ENCODE measurements at places on chromosomes 6 and 20.
A peak's percentile ranks its signal among the peaks of the same experiment; 100 is the strongest.

DNA sequence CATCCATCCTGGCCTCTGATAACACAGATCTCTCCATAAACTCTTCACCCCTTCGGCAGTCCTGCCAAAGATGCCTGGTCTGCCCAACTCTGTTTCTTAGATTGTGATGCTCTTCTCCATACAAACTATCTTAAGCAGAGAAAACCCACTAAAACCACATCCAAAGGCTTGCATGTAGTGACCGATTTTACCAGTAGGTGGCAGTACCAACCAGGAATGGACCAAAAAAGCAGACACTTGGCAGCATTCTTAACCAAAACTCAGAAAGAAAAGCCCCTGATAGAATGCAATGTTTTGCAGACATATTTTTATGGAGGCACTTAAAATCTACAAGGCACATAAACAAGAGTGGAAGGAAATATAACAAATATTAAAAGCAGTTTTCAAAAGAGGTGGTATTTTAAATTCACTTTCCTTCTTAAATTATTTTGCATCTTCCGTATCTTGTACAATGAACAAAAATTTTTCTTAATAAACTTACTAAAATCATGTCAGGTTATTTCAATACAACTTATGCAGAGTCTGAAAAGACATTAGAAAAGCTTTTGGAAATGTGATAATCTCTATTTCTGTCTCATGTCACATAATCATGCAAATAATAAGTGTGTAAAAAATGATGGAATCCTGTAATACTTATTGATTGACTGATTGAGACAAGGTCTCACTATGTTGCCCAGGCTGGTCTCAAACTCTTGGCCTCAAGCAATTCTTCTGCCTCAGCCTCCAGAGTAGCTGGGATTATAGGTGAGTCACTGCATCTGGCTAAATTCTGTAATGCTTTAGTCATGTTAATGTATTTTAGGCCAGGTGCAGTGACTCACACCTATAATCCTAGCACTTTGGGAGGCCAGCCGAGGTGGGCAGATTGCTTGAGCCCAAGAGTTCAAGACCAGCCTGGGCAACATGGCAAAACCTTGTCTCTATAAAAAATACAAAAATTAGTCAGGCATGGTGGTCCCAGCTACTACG is 29.4 kb downstream of the LRP11 start:
- ATAC-seq: peak; percentile 45

GRCh38 chr6:32815996-32816395 is 806 bp downstream of the HLA-DOB start:
- ATAC-seq: no peak

- ATAC-seq: no peak
Observed at GRCh38 chr6:36677059-36677749, 1.3 kb upstream of the CDKN1A start.

- ATAC-seq: peak; percentile 28
Observed at GRCh38 chr6:40845553-40845952, 193.5 kb downstream of the UNC5CL start.

- no peak for ATAC-seq
Observed at GRCh38 chr20:3766422-3767109, 987 bp downstream of the ADISSP start.

- no peak for ATAC-seq
Observed at GRCh38 chr20:57622579-57623381, 2.6 kb upstream of the ZBP1 start.

- ATAC-seq: no peak
Observed at GRCh38 chr6:51396583-51396982, 577.9 kb downstream of the TFAP2B start.

DNA sequence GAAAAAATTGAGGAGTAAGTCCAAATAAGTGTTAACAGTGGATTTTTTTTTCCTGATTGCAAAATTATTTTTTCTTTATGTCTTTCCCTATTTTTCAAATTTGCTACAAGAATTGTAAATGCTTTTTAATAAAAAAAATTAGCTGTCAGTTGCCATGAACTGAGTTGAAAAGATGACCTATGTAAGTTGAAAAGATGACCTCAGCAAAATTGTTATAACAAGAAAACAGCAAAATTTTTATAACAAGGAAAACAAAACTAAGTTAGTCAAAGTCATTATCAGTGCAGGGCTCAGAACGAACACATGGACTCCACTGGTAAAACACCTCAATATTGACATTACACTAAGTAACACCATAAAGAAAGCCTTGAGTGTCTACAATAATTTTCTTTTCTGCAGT is 207.0 kb upstream of the HDDC2 start:
- no peak for ATAC-seq

- no peak for ATAC-seq
Observed at GRCh38 chr6:31534521-31535040, 5.8 kb downstream of the MCCD1 start.

DNA sequence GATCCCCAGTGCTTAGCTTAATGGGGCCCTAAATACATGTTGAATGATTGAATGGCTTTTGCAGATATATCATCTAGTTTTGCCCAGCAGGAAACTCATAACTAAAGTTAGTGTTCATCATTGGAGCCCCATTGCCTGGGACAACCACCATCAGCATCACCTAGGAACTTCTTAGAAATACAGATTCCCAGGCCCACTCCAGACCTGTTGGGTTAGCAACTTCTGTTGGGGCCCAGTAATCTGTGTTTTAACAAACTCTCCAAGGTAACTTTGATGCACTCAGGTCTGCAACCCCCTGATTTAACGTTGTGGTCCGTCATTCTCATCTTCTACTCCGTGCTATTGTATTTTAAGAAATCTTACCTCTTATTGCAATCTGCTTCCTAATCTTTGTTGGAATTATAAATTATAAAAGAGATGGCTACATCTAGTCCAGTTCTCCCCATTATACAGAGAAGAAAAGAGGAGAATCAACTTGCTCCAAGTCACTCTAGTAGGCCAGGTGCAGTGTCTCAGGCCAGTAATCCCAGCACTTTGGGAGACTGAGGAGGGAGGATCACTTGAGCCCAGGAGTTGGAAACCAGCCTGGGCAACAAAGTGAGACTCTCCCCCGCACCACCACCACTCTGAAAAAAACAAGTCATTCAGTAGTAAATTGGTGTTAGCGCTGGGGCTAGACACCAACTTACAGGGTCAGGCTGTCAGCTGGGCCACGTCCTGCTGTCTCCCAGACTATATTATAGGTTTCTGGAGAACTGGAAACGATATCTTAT is 13.7 kb downstream of the FOXP4 start:
- ATAC-seq: no peak

DNA sequence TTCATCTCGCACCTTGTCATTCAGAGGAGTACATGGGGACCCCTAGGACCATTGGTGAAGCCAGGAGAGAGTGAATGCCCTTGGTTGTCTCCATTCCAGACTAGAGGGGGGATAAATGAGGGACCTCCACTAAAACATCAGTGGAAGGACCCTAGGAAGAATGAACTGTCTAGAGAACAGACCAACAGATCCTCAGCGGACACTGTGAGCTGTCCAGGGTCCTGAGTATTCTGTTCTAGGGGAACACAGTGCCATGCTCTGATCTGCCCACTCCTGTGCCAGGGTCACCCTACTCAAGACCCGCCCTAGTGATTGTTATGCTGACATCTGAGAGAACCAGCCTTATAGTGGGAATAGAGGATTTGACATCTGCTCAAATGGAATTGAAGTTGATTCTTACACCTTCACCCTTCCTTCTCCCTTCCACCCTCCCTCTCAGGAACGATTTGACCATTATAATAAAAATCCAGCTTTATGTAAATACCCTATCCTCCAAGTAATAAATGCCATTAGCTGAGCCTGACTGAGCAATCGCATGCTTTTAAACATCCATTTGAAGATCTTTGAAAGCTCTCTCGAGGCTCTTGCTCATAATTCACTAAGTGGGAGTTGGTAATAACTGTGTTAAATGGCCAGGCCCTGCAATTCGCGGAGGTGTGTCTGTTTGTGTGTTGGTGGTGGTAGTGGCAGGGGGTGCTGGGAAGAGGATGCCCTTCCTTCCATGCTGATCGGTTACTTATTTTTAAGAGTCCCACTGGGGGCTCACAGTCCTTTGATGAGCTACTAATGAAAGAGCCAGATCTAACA is 43.6 kb upstream of the SLC32A1 start:
- ATAC-seq: no peak

DNA sequence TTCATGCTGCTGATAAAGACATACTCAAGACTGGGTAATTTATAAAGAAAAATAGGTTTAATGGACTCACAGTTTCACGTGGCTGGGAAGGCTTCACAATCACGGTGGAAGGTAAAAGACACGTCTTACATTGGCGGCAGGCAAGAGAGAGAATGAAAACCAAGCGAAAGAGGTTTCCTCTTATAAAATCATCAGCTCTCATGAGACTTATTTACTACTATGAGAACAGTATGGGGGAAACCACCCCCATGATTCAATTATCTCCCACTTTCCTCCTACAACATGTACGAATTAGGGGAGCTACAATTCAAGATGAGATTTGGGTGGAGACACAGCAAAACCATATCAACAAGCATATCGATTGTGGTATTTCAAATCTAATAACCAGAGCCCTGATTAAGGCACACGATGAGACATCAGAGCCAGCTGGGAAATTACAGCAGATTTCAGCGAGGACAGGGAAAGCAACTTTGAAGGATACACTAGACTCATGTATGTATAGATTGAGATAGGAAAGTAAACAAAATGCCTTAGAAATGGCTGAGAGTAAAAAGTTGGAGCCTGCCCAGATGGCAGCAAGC is 129.8 kb upstream of the GJE1 start:
- no peak for ATAC-seq

GRCh38 chr6:156695742-156696141 is 81.4 kb upstream of the ARID1B start:
- peak; percentile 20 for ATAC-seq

DNA sequence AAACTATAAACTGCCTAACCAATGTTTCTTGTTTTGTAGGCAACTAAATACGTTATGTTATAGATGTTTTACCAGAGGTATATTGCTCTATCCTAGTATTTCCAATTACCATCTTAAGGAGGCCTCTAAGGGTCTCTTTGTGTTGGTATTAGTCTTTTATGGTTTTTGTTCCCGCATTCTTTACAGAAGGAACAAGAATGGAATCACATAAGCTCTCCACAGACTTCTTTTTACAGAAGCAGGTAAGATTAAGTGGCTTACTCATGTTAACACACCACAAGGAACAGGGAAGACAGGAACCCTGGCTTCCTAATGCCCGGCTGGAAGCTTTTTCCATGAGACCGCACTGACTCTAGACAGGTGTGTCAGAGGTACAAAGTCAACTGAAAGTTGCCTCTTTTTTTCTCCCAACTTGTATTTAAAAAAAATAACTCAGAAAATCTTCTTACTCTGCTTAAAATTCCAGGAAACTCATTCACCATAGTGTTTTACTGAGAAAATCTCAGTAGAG is 55.1 kb downstream of the FKBP5 start:
- no peak for ATAC-seq

DNA sequence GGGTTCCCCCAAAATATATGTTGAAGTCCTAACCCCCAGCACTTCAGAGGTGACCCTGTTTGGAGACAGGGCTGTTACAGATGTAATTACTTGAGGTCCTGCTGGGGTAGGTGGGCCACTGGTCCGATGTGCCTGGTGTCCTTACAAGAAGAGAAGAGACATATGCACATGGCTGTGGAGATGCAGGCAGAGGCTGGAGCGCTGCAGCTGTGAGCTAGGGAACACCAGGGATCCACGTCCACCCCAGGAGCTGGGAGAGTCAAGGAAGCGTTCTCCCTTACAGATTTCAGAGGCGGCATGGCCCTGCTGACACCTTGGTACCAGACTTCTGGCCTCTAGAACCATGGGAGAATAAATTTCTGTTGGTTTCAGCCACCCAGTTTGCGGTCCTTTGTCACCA is 11.7 kb upstream of the SLC22A2 start:
- no peak for ATAC-seq

DNA sequence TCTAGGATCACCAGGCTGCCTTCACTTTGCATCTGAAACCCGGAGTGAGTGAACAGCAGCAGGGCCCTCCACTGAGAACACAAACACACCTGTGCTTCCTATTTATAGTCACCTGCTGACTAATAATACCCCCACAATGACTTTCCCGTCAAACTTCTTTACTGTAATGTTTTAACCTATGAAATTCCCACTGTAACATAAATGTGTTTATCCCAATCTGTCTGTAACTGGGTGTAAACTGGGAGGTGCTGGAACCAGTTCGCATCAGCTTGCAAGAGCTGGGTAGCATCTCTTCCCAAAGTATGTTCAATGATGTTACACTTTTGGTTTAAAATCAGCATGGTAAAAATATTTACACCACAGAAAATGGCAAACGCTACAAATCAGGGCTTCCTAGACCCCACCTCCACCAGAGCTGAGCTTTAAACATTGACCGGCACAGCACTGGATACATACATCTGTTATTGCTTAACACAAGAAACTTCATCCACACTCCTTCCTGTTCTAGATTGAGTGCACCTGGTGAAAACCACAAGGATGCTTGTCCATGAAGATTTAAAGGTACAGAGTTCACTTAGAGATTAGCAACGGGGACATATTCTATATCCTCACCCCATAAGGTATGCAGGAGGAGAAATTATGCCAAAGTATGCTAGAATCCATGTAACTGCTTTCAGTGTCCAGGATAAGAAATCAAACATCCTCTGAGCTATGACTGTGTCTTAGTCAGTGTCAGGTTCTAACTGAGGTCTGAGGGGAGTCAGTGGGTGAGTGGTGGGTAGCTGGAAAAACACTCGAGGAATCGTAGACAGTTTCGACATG is 79.0 kb downstream of the ALDH8A1 start:
- no peak for ATAC-seq

- peak; percentile 89 for ATAC-seq
Observed at GRCh38 chr20:45833883-45834796, 541 bp downstream of the SNX21 start.

GRCh38 chr6:42507195-42507594 is 55.5 kb upstream of the TRERF1 start:
- no peak for ATAC-seq

DNA sequence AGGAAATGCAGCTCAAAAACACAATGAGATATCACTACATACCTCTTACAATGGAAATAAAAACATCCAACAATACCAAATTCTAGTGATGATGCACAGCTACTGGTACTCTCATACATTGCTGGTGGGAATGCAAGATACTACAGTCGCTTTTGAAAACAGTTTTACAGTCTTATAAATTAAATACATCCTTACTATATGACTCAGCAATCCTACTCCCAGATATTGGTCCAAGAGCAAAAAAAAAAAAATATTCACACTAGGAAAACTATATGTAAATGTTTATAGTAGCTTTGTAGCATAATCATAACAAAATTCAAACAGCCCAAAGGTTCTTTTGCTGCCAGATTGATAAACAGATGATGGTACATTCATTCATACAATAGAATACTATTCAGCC is 217.4 kb upstream of the FAM83B start:
- no peak for ATAC-seq

GRCh38 chr6:161924516-161925116 is 650.8 kb upstream of the AGPAT4 start:
- no peak for ATAC-seq

- peak; percentile 70 for ATAC-seq
Observed at GRCh38 chr20:53707371-53708055, 113.9 kb upstream of the ZNF217 start.
